HFFc6 (cell line): ENCODE measurements at places on chromosomes 3 and 15. TPM values are rescaled to one million over a fixed set of nuclear protein-coding genes. Genes with fewer than 3 reads are reported as not detected.

The DPPA4 gene
- total RNA-seq: 0.11 to 1.9 TPM in 2 of 3 replicates, not detected in the other

The B3GALNT1 gene
- 0.35 to 3.3 TPM (median 3.2 TPM) in 3 replicates for total RNA-seq

The CXCR6 gene
- not detected in 2 replicates for total RNA-seq

The DVL3 gene
- 63.7 to 74.4 TPM (median 72.8 TPM) in 3 replicates for total RNA-seq

The CLEC3B gene
- total RNA-seq: 1.00 and 1.1 TPM in 2 replicates

The AP4E1 gene
- 16.0 to 18.8 TPM (median 17.3 TPM) in 3 replicates for total RNA-seq

The C15orf62 gene
- total RNA-seq: 0.12 to 0.14 TPM in 2 of 3 replicates, not detected in the other

GRCh38 chr3:47296562-47297302 lies 14.0 kb downstream of the KLHL18 start:
- H3K36me3 ChIP-seq: peaks cover 5% of the 10 kb centered on the region; the same call in 1 of the 2 replicates
- DNase-seq: no peak
- H3K27ac ChIP-seq: no peak overlapping the region
- no peak overlapping the region for H3K4me3 ChIP-seq

- DNase-seq: no peak
- peaks cover 67% of the 10 kb centered on the region for H3K36me3 ChIP-seq
- H3K4me1 ChIP-seq: peaks cover 20% of the 10 kb centered on the region; the same call in 1 of the 2 replicates
- H3K4me3 ChIP-seq: no peak overlapping the region
- H3K27ac ChIP-seq: no peak overlapping the region
Measured at GRCh38 chr15:92955706-92956105, 55.6 kb downstream of the CHD2 start.

- peak overlapping the region; percentile 18; the same call in 1 of the 2 replicates for H3K27ac ChIP-seq
- H3K4me1 ChIP-seq: peaks cover 36% of the 10 kb centered on the region; the same call in 1 of the 2 replicates
- no peaks in the 10 kb centered on the region for H3K36me3 ChIP-seq
- H3K4me3 ChIP-seq: no peak overlapping the region
- DNase-seq: peak; percentile 74
- no peaks in the 10 kb centered on the region for H3K27me3 ChIP-seq
Measured at GRCh38 chr3:35932995-35933394, 293.7 kb downstream of the ARPP21 start.

DNA sequence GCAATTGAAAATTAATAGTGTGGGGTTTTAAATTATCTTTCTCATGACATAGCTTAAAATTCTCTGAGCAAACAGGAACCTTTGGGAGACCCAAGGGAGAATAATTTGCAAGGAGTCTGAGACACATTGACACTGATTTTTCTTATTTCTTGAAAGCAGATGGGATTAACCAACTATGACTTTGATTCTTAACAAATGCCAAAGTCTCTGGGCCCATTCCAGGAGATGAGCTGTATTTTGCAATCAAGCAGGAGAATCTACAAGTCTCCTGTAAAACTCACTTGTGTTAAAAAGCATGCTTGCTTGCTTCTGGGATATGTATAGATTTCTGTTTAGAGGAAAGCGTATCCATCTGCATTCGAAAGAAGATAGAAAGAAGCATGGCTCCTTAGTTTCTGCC lies 71.3 kb upstream of the STT3B start:
- H3K4me1 ChIP-seq: no peaks in the 10 kb centered on the region
- DNase-seq: no peak
- no peak overlapping the region for H3K4me3 ChIP-seq
- no peak overlapping the region for H3K27ac ChIP-seq
- peaks cover 4% of the 10 kb centered on the region for H3K27me3 ChIP-seq
- H3K36me3 ChIP-seq: peaks cover 5% of the 10 kb centered on the region; the same call in 1 of the 2 replicates

DNA sequence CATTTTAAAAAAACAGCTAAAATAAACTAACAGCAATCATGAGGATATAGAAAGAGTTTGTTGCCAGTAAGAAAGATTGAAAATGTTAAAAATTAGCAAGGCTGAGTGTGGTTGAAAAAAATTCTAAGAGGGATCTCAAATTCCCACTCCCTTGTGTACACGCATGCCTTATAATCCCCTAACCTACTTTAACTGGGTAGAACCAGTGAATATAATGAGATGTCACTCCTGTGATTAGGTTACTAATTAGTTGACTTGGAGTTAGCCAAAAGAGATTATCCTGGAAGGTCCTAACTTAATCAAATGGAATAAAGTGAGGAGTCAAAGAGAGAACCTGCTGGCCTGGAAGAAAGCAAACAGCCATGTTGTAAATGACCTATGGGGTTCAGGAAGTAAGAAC lies 286.0 kb upstream of the TGFBR2 start:
- peaks cover 18% of the 10 kb centered on the region for H3K36me3 ChIP-seq
- no peaks in the 10 kb centered on the region for H3K27me3 ChIP-seq
- DNase-seq: no peak
- H3K27ac ChIP-seq: no peak overlapping the region
- H3K4me3 ChIP-seq: no peak overlapping the region

DNA sequence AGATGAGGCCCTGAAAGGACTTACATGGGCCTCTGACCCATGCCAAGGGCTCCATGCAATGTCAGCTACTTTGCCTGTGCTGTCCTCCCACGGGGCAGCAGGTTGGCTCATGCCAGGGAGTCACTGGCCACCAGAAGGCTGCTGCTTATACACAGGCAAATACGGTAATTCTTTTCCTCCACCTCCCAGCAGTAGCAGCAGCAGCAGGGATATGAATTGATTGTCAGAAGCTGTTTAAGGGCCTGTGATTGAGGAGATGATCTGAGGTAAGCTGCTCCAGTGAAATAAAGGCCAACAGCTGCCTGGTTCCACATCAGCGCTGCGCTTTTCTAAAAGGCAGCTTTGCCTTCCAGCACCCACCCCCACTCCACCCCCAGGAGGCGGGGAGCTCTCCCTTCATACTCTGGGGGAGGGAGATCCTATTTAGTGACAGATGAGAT lies 250.5 kb downstream of the SHQ1 start:
- H3K27ac ChIP-seq: no peak overlapping the region
- peaks cover 19% of the 10 kb centered on the region for H3K27me3 ChIP-seq
- H3K36me3 ChIP-seq: no peaks in the 10 kb centered on the region
- H3K4me3 ChIP-seq: no peak overlapping the region
- no peak for DNase-seq

- H3K4me1 ChIP-seq: peaks cover 20% of the 10 kb centered on the region
- peak; percentile 67 for DNase-seq
- peak overlapping the region; percentile 60 for H3K27ac ChIP-seq
- H3K36me3 ChIP-seq: no peaks in the 10 kb centered on the region
- H3K27me3 ChIP-seq: peaks cover 2% of the 10 kb centered on the region; the same call in 1 of the 2 replicates
Measured at GRCh38 chr15:50241684-50242450, 23.7 kb downstream of the HDC start.

DNA sequence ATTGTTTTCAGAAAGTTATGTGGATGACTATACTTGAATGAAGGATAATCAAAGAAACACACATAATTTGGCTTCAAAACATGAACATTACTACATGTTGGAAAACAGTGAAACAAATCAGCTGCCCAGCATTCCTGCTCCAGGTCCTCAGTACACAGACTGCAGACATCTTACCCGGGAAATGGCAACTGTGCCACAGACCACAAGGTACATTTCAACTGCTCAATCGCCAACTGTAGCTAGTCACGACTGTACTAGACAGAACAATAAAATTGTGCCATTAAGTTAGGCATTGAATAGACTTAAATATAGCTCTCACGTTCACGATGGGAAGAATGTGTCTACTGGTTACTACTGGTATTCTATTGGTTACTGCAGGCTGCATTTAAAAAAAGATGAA lies 5.0 kb downstream of the NAA50 start:
- peaks cover 83% of the 10 kb centered on the region for H3K4me1 ChIP-seq
- H3K27ac ChIP-seq: peak overlapping the region; percentile 67
- H3K27me3 ChIP-seq: no peaks in the 10 kb centered on the region; the same call in 1 of the 2 replicates
- DNase-seq: no peak
- 0 out of 2 replicates have a peak overlapping the region, but pooled peaks have one; percentile 6 for H3K4me3 ChIP-seq
- peaks cover 16% of the 10 kb centered on the region for H3K36me3 ChIP-seq

DNA sequence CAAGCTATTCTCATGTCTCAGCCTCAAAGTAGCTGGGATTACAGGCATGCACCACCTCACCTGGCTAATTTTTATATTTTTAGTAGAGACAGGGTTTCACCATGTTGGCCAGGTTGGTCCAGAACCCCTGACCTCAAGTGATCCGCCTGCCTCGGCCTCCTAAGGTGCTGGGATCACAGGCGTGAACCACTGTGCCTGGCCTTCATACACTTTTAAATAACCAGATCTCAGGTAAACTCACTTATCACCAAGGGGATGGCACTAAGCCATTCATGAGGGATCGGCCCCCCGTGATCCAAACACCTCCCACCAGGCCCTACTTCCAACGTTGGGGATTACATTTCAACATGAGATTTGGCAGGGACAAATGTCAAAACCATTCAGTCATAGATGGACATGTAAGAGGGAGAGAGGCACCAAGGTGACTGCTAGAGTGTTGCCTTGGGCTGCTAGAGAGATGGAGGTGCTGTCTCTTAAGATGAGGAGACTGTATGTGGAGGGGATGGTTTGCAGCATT lies 13.3 kb upstream of the DOCK3 start:
- H3K4me1 ChIP-seq: peaks cover 42% of the 10 kb centered on the region
- no peaks in the 10 kb centered on the region for H3K36me3 ChIP-seq
- DNase-seq: no peak
- H3K27ac ChIP-seq: no peak overlapping the region
- peaks cover 8% of the 10 kb centered on the region for H3K27me3 ChIP-seq
- H3K4me3 ChIP-seq: no peak overlapping the region

- peaks cover 27% of the 10 kb centered on the region; the same call in 1 of the 2 replicates for H3K36me3 ChIP-seq
- H3K27ac ChIP-seq: no peak overlapping the region
- DNase-seq: no peak
- H3K4me1 ChIP-seq: peaks cover 15% of the 10 kb centered on the region
- H3K27me3 ChIP-seq: peaks cover 3% of the 10 kb centered on the region; the same call in 1 of the 2 replicates
Measured at GRCh38 chr3:126450219-126450618, 25.5 kb downstream of the ZXDC start.

- H3K36me3 ChIP-seq: no peaks in the 10 kb centered on the region
- H3K27ac ChIP-seq: no peak overlapping the region
- peaks cover 1% of the 10 kb centered on the region for H3K27me3 ChIP-seq
- no peak overlapping the region for H3K4me3 ChIP-seq
- no peak for DNase-seq
Measured at GRCh38 chr3:59280113-59280512, 230.3 kb upstream of the CFAP20DC start.

DNA sequence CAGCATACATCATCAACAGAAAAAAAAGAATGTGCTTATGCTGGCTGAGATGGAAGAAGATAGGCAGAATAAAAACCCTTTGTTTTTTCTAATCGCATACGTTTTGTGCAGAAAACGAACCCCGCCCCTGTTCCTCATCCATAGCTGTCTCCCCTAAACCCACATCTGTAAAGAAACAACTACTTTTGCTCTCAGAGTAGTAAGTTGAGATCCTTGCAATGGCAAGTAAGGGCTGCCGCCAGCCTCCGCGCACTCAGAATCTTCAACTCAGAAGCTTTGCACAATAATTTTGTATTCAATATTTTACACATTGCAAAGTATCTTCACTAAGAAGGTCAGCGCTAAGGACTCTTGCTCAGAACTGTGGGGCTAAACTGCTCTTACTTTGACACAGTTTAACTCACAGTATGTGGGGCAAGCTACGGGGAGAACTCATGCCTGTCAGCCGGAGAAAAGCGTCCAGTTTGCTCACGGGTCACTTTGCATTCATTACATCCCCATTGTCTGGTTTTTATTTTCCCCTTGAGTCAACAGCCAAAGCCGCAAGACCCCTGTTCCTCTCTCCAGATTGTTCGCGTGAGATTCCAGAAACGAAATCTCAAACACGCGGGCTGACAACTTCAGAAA lies 1.0 kb downstream of the LYSMD4 start:
- H3K4me3 ChIP-seq: peak overlapping the region; percentile 88
- H3K27me3 ChIP-seq: no peaks in the 10 kb centered on the region; the same call in 1 of the 2 replicates
- H3K27ac ChIP-seq: peak overlapping the region; percentile 68

DNA sequence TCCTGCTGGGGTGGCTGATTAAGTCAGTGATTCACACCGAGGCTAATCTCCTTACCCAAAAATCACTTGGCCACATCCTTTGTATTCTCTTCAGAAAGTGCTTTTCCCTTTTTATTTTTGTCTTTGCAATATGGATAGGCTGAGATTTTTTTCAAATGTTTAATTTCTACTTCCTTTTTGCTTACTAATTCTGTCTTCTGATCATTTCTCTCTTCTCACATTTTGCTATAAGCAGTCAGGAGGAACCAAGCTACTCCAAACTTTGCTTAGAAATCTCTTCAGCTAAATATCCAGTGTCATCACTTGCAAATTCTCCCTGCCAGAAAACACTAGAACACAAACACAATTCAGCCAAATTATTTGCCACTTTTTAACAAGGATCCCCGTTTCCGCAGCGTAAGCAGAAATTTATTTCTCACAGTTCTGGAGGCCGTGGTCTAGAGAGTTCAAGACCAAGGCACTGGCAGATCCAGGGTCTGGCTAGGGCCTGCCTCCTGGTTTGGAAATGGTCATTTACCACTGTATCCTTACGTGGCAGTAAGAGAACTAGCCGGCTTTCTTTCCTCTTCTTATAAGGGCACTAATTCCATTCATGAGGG lies 104.9 kb downstream of the IL5RA start:
- DNase-seq: no peak
- no peaks in the 10 kb centered on the region; the same call in 1 of the 2 replicates for H3K36me3 ChIP-seq
- no peak overlapping the region for H3K27ac ChIP-seq

GRCh38 chr3:78988324-78988723 lies 779.5 kb downstream of the ROBO1 start:
- H3K27ac ChIP-seq: no peak overlapping the region
- no peak overlapping the region for H3K4me3 ChIP-seq
- peaks cover 6% of the 10 kb centered on the region for H3K36me3 ChIP-seq
- peaks cover 19% of the 10 kb centered on the region for H3K4me1 ChIP-seq
- no peaks in the 10 kb centered on the region for H3K27me3 ChIP-seq

DNA sequence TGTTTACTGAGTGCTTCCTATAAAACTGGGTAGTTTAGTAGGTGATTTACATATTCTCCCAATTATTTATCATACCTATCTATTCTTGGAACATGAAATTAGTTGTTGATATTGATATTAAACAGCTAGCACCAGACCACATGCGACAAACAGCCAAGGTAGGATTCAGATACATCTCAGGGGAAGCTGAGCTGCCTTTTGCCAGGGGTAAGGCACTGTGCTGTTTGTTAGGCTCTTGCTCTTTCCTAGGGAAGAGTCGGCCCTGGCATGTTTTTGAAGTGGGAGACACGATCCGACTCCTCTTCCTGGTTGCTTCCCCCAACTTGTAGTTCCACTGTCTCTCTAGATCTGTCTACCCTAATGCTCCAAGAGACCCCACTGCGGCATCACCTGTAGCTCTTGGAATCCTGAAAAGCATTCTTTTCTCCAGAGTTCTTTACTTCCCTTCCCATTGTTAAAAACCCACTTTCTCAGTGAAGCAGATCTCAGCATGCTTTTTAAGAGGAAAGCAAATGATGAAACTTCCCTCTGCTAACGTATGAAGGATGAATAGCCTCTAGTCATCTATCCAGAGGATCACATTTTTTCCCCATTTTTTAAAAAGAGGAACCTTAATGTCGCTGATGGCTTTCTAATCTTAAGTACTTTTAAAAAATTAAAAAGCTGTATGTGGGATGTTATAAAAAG lies 138.4 kb downstream of the GHSR start:
- no peak overlapping the region for H3K4me3 ChIP-seq
- H3K36me3 ChIP-seq: peaks cover 58% of the 10 kb centered on the region
- H3K27me3 ChIP-seq: peaks cover 2% of the 10 kb centered on the region
- DNase-seq: no peak

GRCh38 chr3:88879905-88880304 lies 227.5 kb upstream of the EPHA3 start:
- no peaks in the 10 kb centered on the region for H3K36me3 ChIP-seq
- no peak overlapping the region for H3K4me3 ChIP-seq
- H3K27ac ChIP-seq: no peak overlapping the region
- no peaks in the 10 kb centered on the region for H3K27me3 ChIP-seq
